ENCODE measurements at places on chromosomes 4 and X.

DNA sequence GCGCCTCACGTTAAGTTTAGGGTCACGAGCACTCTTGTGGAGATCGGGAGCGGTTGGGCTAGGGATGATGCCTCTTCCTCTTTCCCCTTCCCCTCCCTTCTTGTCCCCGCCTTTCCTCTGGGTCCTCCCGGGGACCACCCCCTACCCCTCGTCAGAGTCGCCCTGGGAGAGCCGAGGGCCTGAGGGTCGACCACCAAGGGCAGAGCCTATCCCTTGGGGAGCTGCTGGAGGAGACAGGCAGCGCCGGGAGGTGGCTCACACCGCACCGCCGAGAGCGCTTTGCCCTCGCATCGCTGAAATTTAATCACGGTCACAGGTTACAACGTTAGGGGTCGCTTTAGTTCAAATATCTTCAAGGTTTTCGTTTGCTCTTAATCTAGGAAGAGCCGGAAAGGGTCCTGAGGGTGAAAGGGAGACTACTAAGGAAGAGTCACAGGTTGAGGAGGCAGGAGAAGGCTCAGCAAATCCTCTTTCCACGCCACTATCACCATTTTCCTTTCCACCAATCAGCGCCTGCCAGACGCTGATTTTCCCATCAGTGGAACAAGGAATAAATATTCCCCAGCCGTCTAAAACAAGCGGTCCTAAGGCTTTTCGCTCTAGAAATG, 528 bp upstream of the SNCA start:
- peak; percentile 43 for DNase-seq

DNA sequence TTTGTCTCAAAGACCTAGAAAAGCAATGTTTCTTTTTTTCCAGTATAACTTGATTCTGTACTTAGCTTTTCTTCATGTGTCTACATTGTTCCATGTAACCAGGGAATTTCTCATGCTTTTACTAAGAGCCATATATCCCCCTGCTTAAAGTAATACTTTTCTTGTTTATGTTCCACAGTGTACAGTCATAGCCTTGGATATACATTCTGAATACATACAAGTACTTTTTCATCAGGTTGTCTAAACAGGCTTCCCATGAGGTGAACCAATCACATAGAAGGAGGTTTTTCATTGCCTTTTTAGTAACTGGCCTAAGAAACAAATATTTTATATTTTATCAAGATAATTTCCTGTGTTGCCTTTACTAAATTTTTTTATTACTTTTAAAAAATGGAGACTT, 52.8 kb downstream of the SLC2A9 start:
- no peak for DNase-seq

DNA sequence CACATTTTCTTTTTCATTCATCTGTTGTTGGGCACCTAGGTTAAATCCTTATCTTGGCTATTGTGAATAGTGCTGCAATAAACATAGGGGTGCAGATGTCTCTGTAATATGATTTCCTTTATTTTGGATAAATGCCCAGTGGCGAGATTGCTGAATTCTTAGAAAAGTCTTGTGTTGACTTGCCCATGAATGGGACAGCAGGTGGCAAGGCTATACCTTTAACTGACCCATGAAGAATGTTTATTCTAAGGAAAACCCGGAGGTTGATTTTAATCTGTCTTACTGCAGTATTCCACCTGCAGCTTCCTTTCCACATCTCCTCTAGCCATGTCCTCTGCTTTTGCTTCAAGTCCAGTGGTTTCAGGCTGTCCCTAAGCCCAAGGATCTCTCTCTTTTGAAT, 220.6 kb downstream of the SNCA start:
- DNase-seq: no peak

GRCh38 chr4:20723019-20723418, 22.8 kb downstream of the PACRGL start:
- DNase-seq: no peak

DNA sequence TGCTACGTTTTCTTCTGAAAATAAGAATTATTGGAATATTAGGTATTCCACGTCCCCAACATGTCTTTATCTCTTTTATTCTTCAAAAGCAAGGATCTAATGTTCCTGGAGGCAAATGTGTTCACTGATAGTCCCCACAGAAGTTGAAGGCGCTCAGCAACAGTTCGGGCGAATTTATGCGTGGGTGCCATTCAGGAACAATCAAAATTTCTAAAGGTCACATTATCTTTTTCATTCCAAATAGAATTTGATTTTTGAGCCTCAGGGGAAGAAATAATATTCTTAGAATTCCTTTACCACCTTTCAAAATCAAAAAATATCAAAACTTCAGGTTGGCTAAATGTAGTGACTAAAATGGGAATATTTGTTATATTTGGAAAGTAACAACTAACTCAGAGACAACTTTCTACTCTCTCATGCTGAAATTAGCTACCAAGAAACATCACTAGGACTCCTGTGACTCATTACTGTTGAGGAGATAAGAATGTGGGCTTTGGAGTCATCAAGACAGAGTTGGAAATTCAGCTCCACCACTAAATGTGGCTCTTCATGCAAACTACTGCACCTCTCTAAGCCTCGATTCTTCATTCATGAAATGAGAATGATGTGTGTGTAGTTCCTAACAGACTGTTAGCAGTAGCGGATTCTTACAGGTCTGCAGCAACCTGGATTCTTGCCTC, 72.3 kb upstream of the KIT start:
- DNase-seq: no peak

DNA sequence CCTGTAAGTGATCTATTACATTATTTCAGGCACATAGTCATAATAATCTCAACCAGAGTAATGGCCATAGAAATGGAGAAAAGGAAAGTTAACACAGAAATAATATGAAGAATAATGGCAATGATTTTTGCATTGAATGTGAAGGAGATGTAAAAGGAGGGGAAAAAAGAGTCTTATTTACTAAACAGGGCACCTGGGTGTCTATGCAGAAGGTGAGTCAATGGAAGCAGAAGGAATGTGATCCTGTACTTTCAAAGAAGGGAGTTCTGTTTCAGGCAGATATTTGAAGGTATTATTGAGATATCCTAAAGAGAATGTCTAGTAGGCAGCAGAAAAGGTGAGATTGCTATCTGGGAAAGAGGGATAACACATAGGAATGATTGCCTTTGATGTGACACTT, 279.9 kb downstream of the INPP4B start:
- no peak for DNase-seq

GRCh38 chrX:104510801-104511200, 55.2 kb upstream of the IL1RAPL2 start:
- no peak for DNase-seq

DNA sequence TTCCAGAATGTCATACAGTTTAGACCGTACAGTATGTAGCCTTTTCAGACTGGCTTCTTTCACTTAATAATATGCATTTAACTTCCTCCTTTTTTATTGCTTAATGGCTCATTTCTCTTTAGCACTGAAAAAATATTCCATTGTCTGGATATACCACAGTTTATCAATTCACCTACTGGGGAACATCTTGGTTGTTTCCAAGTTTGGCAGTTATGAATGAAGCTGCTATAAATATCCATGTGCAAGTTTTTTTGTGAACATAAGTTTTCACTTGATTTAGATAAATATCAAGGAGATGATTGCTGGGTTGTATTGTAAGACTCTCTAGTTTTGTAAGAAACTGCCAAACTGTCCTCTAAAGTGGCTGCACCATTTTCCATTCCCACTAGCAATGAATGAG, 375.5 kb downstream of the PCDH18 start:
- DNase-seq: no peak

- DNase-seq: no peak
These were observed 189.2 kb downstream of the SHROOM3 start for GRCh38 chr4:76624241-76624681.

DNA sequence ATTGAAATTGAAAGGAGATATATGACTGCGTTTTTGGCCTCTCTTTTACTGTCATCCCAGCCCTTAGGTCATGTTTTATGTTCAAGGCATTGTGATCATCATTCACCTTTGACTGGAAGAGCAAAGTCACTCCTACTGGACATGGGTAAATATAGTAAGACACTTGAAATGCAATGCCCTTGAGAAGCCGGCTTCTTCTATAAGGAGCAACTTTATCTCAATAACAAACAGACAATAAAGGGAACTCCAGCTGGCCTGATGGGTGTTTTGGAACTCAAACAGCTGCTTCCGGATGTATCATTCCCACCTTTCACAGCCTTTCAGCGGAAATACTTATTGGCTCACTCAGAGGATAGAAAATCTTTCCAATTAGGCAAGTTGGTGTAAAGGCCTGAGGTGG, 65.1 kb upstream of the C4orf54 start:
- no peak for DNase-seq

DNA sequence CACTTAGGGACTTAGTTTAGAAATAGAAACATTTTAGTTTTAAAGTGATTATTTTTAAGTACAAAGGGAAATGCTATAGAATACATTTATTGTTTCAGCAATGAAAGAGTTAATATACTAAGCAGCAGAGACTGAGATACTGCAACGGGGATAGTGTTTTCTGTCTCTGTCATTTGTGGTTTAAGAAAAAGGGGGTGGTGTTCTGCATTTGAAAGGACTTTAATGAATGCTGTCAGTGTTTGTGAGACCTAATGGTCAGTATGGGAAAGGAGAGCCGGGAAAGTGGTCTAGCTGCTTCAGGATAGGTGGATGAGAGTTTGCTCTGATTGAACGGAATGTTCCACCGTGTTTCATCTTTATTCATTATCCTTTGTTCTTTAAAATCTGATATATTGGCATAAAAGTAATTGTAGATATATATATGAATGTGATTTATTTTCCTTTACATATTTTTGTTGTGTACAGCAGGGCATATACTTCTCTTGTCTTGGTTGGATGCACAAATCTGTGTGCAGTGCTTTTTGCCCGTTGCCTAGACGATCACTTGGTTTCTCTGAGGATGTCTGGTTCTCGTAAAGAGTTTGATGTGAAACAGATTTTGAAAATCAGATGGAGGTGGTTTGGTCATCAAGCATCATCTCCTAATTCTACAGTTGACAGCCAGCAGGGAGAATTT, at the start of gene KLHL5:
TSS of gene KLHL5 (plus strand) at position 139 of the 676 bp plus-strand sequence. CDS start at position 560, 421 bp downstream.
- no peak for DNase-seq

DNA sequence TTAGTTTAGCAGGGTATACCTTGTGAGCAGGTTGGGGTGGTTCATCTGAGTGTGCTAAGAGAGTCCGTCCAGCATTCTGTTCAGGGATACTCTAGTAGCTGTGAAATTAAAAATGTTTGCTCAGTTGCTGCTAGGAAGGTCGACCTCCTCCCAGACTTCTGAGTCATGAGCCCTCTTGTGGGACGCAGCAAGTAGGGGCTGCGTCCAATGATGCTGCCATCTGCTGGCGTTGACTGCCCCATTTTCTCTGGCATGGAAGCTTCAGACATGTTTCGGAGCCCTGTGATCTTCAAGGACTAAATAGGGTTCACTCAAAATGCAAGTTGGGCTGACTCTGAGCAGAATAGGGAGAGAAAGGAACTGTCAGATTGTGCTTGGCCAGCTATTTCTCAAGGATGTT, 201.0 kb upstream of the ARSJ start:
- DNase-seq: peak; percentile 28

- no peak for DNase-seq
These were observed 67.2 kb downstream of the TMEM131L start for GRCh38 chr4:153533387-153533786.

DNA sequence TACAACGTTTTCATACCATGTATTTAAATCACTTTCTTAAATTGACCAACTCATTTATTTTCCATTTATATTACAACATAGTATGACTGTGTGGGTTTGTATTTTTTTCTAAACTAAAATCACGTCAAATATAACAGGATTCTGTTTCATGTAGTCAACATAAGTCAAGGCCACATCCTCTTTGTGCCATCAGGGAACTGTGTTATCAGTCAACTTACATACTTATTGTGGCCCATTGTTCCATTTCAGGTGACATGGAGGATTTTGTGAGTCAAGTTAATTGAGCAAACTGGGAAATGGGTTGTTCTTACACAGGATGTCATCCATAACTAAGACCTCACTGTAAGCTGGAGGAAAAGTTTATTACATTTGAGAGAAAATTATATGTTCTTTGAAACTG, 35.9 kb downstream of the STK26 start:
- DNase-seq: no peak

- DNase-seq: no peak
These were observed 24.4 kb downstream of the TSPAN5 start for GRCh38 chr4:98634061-98634460.
